ENCODE measurements at places on chromosomes 4 and X.

DNA sequence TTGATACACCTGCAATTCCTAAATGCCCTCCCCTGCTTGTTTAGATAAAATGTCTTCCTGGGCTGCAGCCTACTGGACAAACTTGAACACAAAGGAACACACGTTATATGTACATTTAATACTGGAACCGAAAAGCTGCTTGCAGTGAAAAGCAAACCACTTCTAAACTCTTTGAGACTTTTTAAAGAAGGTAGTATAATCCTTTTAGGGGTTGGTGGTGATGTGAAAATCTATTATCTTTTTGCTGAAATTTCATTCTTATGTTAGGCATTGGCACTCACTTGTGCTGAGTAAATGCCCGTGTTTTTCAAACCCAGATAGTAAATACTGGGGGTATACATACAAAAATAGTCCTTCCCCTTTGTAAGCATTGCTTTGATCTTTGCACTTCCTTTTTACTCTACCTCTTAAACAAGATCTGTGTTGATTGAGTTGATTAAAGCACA is 2.2 kb downstream of the NFKB1 start:
- no peak for DNase-seq

GRCh38 chr4:96154676-96155075 is 314.8 kb downstream of the PDHA2 start:
- peak; percentile 15 for DNase-seq

- DNase-seq: no peak
Observed at GRCh38 chr4:130125467-130125866, 1029.5 kb downstream of the C4orf33 start.

DNA sequence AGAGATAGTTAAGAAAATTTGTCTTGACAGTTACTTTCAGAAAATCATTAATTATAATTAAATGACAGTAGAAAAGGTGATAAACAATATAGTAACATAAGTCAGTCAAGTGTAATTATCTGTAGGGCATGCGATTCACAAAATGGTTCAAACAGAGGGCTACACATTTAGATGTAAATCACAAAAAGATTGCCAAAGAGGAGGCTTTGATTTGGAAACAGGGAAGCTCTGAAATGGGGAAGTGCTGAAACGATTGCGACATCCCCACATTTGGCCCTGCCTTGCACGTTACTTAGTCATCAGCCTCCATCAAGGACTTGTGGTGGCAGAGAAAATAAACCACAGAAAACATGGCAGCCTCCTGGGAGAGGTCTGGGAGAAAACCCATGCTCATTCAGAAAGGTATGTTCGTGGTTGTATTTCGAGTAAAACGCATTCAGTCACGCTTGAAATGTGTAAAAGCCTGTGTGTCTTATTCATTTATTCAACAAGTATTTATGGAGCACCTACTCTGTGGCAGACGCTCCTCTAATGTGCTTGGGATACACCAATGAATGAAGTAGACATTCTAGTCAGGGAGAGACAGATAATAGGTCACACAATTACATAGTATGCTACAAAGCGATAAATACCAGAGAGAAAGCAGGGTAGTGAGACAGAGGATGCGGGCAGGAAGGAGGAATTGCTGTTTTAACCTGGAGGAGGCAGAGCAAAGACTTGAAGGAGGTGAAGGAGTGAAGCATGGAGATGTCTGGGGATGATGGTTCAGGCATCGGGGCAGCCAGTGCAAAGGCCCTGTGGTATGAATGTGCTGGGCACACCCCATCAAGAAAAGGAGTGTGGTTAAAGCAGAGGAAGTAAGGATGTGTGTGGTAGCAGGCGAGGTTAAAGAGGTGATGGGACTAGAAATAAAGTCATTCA is 7.8 kb downstream of the RBM47 start:
- DNase-seq: peak; percentile 99

DNA sequence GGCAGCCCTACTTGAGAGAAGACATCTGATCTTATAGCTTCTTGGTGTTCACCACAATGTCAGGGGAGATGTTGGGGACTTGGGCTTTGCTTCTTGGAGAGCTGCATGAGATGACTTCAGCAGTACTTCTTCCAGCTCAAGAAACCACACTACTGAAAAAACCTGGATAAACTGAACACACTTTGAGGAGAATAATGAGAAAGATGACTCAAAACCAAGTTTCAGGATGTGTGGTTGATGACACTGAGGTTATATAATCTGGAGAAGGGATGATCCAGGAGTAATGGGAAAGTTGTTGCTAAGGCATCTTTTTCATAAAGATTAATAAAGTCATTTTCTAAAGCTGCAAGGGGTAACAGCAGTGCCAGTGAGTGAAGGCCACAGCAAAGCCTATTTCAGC is 58.4 kb upstream of the PNPLA4 start:
- DNase-seq: peak; percentile 37

DNA sequence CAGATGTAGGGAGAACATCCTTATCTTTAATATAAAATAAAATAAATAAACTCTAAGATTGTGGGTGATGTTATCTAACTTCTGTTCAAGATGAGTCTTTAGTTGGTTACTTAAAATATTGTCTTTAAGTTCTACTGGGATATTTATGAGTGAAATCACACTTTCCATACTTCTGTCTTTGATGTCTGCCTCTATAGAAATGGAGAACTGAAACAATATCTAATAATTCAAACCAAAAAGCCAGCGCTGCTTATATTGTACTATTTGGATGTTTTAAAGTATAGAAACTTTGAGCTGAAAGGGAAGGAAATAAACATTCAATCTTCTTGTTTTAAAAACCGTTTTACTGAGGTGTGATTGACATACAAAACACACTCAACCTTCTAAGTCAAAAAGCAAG is 44.8 kb upstream of the RPS6KA3 start:
- DNase-seq: no peak

DNA sequence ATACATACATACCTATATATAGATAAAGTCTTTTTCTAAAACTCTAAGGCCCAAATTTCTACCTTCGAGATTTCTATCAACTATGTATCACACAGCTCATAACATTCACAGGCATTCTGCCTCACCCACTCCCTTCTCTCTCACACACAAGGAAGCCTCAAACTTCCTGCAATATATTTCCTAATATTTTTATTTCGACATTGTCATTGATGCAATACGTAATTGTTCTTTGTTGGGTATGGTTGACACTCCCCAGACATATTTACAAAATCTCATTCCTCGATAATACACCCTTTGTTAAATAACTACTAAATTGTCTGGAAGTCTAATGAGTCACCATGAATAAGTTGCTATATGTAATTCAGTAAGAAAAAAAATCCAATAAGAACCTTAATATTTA is 143.5 kb downstream of the HNRNPD start:
- DNase-seq: no peak

DNA sequence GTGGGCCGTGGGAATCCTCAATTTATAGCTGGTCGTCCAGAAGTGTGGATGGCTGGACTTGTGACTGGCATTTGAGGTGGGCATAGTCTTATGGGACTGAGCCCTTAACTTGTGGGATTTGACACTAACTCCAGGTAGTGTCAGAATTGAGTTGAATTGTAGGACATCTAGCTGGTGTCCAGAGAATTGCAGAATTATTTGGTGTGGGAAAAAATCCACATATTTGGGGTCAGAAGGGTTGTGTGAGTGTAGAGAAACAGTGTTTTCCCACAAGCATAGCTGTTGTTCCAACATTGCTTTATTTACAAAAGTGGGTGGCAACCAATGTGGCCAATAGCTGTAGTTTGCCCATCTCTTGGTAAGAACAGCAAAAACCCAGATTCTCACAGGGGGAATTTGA is 91.3 kb downstream of the MOSPD2 start:
- DNase-seq: peak; percentile 16

GRCh38 chrX:47814851-47815250 is 21.9 kb upstream of the ZNF81 start:
- no peak for DNase-seq

DNA sequence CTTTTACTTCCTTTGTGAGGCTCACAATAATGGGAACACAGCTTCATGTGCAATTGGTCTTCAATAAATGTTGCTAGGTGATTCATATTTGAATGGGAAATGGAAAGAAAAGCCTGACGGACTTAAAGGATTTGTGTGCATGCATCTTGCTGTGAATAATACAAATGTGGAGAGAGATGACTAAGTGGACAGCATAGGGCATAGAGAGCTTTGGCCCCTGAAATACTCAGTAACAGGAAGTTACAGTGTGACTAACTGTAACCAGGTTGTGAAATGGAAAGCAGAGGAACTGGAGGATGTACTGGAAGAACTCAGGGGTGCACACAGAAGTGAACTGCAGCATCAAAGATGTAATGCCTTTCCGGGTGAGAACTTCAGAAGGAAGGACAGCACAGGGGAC is 206.7 kb downstream of the MGST2 start:
- DNase-seq: peak; percentile 95

- no peak for DNase-seq
Observed at GRCh38 chr4:173214231-173214630, 45.6 kb downstream of the GALNT7 start.
